ENCODE measurements at places on chromosomes 6 and 20. TPM values are rescaled to one million over a fixed set of nuclear protein-coding genes. Genes with fewer than 3 reads are reported as not detected.

Gene HTR1E
- 0.63 TPM for total RNA-seq

- H3K4me1 ChIP-seq, result peaks cover 9% of the 10 kb centered on the region
- no peak for DNase-seq
- no peak overlapping the region for H3K4me3 ChIP-seq
- H3K27me3 ChIP-seq, result no peaks in the 10 kb centered on the region
- H3K27ac ChIP-seq, result no peak overlapping the region
- H3K36me3 ChIP-seq, result no peaks in the 10 kb centered on the region
Observed at GRCh38 chr6:36797653-36798052, 41.6 kb downstream of the CPNE5 start.

- no peak for DNase-seq
- H3K27me3 ChIP-seq, result no peaks in the 10 kb centered on the region
- no peaks in the 10 kb centered on the region for H3K36me3 ChIP-seq
- no peak overlapping the region for H3K27ac ChIP-seq
- H3K4me1 ChIP-seq, result peaks cover 7% of the 10 kb centered on the region
- no peak overlapping the region for H3K4me3 ChIP-seq
Observed at GRCh38 chr20:49710971-49711666, 2.6 kb downstream of the B4GALT5 start.

- no peak overlapping the region for H3K4me3 ChIP-seq
- no peaks in the 10 kb centered on the region for H3K36me3 ChIP-seq
- no peaks in the 10 kb centered on the region for H3K27me3 ChIP-seq
- no peak overlapping the region for H3K27ac ChIP-seq
- H3K4me1 ChIP-seq, result no peaks in the 10 kb centered on the region
- no peak for DNase-seq
Observed at GRCh38 chr6:73314577-73315492, 39.2 kb downstream of the DPPA5 start.

Gene HLA-DRB5
- 113 TPM for total RNA-seq

GRCh38 chr6:43992126-43992663 lies 135.1 kb downstream of the MRPL14 start:
- DNase-seq, result no peak
- no peaks in the 10 kb centered on the region for H3K27me3 ChIP-seq
- no peak overlapping the region for H3K27ac ChIP-seq
- no peak overlapping the region for H3K4me3 ChIP-seq
- peaks cover 12% of the 10 kb centered on the region for H3K4me1 ChIP-seq

Gene CPNE5
- total RNA-seq, result 8.7 TPM

DNA sequence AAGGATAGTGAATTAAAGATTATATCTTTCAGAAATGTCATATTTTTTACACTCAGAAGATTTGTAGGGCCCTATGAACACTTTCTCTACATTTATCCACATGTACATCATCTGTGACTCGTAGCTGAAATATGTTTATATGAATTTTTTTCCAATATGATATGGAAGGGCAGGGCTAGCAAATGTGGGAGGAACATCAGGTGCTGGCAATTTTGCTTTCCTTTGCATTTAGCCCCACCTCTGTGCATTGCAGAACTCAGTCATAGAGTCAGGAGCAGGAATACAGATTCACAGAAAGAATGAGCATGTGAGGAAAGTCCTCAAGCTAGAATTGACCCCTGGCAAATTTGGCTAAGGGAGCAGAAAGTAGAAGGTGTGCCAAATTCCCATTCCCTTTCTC lies 129.9 kb downstream of the CRYBG1 start:
- H3K27ac ChIP-seq, result no peak overlapping the region
- H3K36me3 ChIP-seq, result no peaks in the 10 kb centered on the region
- no peak for DNase-seq

- H3K27me3 ChIP-seq, result no peaks in the 10 kb centered on the region
- DNase-seq, result no peak
- H3K4me3 ChIP-seq, result no peak overlapping the region
- no peak overlapping the region for H3K27ac ChIP-seq
Observed at GRCh38 chr6:100452998-100453397, 11.7 kb downstream of the SIM1 start.

DNA sequence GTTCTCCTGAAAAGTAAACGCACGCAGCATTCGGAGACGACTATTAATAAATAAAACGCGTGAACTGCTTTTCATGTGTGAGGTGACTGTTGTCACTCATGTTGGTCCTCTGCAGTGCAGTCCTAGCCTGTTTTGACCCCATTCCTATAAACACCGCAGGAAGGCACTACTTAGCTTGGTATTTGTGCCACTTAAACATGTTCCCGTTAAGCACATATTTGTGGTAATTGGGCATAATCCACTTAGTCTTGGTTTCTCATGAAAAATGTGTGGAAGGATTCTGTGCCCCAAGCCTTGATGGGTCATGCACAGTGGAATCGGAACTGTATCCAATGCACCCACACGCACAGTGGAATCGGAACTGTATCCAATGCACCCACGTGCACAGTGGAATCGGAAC lies 313.9 kb downstream of the THBS2 start:
- H3K4me3 ChIP-seq, result no peak overlapping the region
- peak overlapping the region; percentile 37 for H3K27ac ChIP-seq
- H3K36me3 ChIP-seq, result no peaks in the 10 kb centered on the region
- H3K27me3 ChIP-seq, result no peaks in the 10 kb centered on the region

Gene AVP
- not detected for total RNA-seq

Gene MRAP2
- total RNA-seq, result 1.5 TPM

DNA sequence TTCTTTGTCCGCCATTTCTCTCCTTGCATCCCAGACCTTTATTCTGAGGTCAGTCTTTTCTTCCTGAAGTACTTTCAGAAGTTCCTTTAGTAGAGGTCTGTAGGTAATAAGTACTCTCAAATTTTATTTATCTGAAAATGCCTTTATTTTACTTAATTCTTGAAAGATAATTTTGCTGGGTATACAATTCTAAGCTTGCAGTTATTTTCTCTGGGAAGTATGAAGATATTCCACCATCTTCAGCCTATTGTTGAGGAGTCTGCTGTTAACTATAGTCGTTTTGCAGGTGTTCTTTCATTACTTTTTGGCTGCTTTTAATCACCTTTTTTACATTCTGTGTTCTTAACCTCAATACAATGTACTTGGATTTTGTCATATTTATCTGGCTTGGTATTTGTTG lies 13.5 kb upstream of the FNDC1 start:
- no peaks in the 10 kb centered on the region for H3K36me3 ChIP-seq
- no peaks in the 10 kb centered on the region for H3K4me1 ChIP-seq
- H3K4me3 ChIP-seq, result no peak overlapping the region
- DNase-seq, result no peak
- H3K27ac ChIP-seq, result no peak overlapping the region

DNA sequence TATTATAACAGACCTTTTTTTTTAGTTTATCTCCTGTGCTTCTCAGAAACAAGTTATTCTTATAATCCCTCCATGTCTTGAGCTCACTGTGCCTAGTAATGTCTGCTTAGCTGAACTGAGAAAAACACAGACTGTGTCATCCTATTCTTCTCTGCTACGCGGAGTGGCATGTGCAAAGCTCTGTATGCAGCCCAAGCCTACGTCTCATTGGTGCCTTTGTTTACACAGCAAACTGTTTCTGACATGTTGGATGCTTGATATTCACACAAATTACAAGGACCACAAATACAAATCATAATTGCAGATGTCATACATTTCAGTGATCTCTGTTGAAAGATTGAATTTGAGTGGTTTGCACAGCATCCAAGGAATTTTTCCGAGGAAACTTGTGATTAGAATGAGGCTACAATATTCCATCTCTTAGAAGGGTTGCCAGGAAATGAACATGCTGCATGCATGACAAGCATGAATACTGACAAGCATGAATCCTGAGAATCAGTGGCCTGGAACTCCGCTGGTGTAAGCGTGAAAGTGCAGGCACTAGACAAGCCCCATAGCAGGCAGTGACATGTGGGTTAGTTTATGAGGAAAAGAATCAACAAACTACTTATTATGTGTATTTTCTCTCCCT lies 128.4 kb upstream of the SGK1 start:
- no peak overlapping the region for H3K4me3 ChIP-seq
- DNase-seq, result no peak

DNA sequence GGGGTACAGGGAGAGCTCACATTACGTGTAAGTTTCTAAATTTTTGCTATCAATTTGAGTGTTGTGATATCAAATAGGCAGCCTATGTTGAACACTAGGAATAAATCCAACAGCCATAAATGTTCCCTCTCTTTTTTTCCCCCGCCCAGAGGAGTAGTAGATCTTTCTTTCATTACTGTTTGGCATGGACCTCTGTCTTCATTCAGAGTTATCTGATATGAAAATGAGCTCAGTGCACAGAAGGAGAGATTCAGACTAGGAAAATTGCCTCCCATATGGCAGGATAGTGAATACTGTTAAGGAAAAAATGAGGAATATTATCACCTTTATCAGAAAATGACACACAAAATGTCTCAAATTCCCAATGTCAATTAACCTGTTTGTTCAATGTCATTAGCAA lies 110.0 kb upstream of the EYS start:
- no peaks in the 10 kb centered on the region for H3K27me3 ChIP-seq
- H3K36me3 ChIP-seq, result no peaks in the 10 kb centered on the region
- no peaks in the 10 kb centered on the region for H3K4me1 ChIP-seq
- no peak for DNase-seq

Gene EYS
- total RNA-seq, result not detected

DNA sequence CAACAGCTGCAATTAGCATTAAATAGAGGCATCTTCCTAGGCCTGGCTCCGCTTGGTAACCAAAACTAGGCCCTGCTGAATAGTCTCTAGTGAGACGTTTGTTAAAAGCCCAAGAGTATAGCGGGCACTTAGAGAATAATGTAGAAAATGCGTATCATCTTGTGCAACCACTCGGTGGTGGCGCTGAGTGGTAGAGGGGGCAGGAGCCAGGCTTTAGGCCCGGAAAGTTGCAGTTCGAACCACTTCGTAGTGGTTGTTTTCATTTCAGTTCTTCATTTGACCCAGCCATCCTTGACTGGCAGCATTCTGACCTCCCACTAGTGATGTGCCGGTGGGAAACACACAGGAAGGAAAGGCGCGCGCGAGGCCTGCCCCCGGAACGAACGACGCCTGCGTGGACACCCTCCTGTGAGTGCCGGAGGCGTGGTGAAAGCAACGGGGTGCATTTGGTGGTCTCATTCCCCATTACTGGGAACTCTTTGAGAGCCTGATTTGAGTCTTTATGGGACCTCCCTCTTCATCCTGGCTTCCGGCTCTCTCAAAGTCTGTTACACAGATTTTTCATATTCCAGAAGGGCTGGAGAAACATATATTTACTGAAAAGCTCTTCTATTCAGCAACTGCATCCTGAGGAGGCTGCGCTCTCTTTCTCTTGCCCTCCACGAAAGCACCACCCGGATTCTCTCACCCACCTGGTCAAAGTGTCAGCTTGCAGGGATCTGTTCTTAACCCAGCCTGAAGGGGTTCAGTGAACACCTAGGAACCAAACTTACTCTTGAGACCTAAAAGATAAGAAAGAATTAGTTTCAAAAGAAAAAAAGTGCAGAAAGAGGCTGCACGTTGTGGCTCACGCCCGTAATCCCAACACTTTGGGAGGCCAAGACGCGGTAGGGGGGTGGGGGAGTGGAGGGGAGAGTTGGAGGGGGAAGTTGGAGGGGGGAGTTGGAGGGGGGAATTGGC lies 18.2 kb downstream of the GPX5 start:
- H3K27me3 ChIP-seq, result no peaks in the 10 kb centered on the region
- no peaks in the 10 kb centered on the region for H3K4me1 ChIP-seq
- peak overlapping the region; percentile 15 for H3K4me3 ChIP-seq
- H3K36me3 ChIP-seq, result no peaks in the 10 kb centered on the region
- no peak overlapping the region for H3K27ac ChIP-seq

DNA sequence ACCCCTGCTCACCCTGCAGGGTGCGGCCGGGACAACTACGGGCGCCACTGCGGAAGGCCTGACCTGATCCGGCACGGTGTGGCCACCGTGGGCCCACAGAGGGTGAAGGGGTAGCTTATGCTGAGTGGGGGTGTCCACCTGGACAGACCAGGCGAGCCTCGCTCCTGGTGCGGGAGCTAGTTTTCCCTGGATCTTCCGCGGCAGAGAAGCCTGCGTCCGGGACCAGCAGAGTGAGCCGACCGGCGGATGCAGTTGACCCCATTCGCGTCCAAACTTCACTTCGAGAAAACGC lies 38.2 kb downstream of the NCR2 start:
- peaks cover 11% of the 10 kb centered on the region for H3K27me3 ChIP-seq
- DNase-seq, result no peak
- H3K4me1 ChIP-seq, result peaks cover 11% of the 10 kb centered on the region
- no peaks in the 10 kb centered on the region for H3K36me3 ChIP-seq
- H3K4me3 ChIP-seq, result no peak overlapping the region

- H3K27ac ChIP-seq, result no peak overlapping the region
- no peaks in the 10 kb centered on the region for H3K4me1 ChIP-seq
- no peak for DNase-seq
- H3K4me3 ChIP-seq, result no peak overlapping the region
- H3K36me3 ChIP-seq, result no peaks in the 10 kb centered on the region
Observed at GRCh38 chr6:164346631-164347030, 932.1 kb downstream of the QKI start.

Gene GINS1
- 1.4 TPM for total RNA-seq

DNA sequence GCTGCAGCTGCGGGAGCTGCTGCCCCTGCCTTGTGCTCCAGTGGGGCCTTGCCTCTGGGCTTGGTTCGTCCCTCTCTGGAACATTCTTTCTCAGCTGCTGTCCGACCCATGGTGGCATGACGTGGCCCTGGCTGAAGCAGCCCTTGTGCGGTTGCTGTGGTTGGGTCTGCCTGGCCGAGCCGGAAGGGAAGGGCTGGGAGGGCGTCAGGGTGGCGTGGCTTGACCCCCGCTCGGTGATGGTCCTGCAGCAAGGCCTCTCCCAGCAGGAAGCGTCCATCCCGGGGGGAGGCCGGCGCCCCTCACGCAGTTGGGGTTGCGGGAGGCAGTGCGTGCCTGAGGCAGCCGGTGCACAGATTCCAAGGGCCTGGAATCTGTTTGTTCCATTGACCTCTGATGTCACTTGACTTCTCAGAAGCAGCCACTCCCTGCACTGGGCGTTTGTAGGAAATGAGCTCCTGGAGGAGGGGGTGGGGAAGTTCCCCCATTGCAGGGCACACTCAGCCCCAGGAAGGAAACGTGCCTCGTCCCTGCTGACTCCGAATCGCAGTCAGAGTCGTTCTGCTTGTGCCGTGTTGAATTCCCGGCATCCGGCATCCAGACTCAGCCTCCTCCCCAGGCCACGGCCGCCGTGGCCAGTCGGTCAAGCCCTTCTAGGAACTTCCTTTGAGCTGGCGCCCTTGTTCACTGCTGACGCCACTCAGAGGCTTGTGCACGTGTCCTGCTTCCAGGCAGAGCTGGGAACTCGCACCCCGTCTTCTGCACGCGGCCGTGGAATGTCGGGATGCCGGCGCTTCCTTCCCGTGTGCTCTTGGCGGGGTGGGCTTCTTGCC lies 9.7 kb upstream of the TNFRSF6B start:
- H3K36me3 ChIP-seq, result no peaks in the 10 kb centered on the region
- H3K27me3 ChIP-seq, result no peaks in the 10 kb centered on the region
- peak; percentile 55 for DNase-seq
- H3K4me1 ChIP-seq, result peaks cover 10% of the 10 kb centered on the region
- H3K4me3 ChIP-seq, result no peak overlapping the region

Gene KIAA1755
- 12.0 TPM for total RNA-seq
